ENCODE measurements at places on chromosomes 7 and 10.

- peak; percentile 90 for DNase-seq
Observed at GRCh38 chr10:127145173-127145572, 51.2 kb downstream of the INSYN2A start.

- no peak for DNase-seq
Observed at GRCh38 chr10:44399659-44400451, 15.0 kb upstream of the CXCL12 start.

- no peak for DNase-seq
Observed at GRCh38 chr7:28695300-28696295, 262.5 kb downstream of the TRIL start.

- no peak for DNase-seq
Observed at GRCh38 chr10:98289802-98290209, 21.8 kb upstream of the LOXL4 start.

DNA sequence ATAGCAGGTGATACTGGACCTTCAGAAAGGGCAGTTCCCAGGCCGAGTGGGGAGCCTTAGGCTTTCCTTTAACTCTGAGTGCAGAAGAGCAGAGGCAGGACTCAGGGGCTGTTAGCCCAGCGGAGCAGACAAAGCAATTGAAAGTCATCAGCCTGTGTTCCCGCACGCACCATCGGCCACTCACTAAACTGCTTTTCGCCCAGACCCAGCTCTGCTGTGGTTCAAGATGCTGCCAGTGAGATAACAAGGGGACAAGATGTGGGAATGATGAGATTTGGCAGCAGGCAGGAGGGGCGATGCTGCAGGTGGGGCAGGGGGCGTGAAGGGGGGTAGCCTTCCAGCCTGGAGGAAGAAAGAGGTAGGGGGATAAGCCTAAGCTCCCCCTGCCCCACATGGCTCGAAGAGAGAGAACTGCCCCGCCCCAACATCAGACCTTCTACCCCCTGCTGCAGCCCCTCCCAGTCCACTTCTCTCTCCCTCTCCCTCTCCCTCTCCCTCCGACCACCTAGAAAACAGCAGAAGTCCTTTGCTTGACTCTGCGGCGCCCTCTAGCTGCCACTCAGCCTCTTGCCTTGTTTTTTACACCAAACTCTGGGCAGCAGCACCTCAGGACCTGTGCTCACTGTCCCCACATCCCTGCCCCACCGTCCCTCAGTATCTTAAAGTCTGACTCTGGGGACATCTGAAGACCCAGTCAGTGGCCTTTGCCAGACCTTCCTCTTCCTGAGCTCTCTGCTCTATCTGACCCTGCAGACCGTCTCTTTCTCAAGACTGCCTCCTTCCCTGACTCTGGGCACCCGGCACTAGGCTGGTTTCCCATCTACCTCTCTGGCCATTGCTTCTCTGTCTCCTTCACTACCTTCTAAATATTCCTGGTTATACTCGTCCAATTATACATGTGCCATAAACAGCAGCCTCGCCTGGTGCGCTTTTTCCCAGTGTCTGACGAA is 110.5 kb downstream of the C10orf105 start:
- DNase-seq, result peak; percentile 56

DNA sequence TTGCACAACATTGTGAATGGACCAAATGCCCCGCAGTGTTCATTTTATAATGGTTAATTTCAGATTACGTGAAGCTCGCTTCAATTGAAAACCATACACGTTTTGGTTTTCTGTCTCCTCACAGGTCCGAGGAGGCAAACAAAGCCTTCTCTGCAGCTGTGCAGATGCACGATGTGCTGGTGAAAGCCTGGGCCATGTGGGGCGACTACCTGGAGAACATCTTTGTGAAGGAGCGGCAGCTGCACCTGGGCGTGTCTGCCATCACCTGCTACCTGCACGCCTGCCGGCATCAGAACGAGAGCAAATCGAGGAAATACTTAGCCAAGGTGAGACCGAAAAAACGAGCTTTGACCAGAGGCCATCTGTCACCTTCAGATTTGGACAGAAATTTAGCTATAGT is 110.3 kb downstream of the TRRAP start:
- no peak for DNase-seq

DNA sequence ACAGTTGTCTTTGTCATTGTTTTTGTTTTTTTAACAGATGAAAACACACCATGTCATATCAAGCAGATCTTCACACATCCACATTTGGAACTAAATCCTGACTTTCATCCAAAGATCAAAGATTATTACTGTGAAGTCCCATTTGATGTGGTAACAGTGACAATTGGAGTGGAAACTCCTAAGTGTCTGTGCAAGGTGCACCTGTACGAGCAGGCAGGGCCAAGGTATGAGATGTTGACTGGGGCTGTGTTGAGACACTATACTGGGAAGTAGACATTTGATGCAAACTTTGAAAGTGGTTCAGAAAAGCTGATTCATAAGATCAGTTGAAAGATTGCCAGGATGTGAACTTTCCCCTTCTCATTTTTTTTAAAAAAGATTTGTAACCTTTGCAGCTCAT is 152.3 kb downstream of the CPED1 start:
- no peak for DNase-seq

DNA sequence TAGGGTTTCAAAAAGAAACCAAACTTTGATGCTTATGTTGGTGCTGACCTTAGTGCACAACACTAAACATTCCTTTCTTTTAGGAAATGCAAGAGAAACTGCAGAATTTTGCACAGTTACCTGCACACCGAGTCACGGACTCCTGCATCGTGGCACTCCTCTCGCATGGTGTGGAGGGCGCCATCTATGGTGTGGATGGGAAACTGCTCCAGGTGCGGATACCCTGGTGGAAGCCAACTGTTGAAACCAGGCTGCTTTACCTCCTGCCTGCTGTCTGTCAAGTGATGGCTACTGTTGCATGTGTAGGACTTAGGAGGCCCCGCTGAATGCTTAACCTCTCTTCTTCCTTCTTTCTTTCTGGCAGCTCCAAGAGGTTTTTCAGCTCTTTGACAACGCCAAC is 11.7 kb downstream of the CASP2 start:
- peak; percentile 9 for DNase-seq

DNA sequence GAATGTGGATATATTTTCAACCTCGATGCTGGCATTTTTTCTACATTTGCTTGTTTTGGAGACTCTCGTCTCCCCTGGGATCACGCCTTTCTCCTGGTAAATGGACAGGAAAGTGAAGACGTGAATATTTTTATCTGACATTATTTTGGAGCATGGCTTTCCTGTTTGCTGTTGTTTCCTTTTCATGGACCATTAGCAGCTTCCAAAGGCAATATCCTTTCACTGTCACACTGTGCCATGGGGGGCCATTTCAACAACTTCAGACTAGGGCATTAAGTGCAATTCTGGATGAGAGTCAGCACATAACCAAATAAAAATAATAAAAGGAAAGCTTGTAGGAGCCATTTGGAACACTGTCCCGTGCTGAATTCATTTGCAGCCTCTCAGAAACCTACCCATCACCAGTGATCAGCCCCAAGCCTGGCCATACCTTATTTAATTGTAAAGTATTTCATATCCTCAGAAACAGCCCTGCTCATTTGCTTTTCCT is 75.9 kb upstream of the NEUROD6 start:
- no peak for DNase-seq

DNA sequence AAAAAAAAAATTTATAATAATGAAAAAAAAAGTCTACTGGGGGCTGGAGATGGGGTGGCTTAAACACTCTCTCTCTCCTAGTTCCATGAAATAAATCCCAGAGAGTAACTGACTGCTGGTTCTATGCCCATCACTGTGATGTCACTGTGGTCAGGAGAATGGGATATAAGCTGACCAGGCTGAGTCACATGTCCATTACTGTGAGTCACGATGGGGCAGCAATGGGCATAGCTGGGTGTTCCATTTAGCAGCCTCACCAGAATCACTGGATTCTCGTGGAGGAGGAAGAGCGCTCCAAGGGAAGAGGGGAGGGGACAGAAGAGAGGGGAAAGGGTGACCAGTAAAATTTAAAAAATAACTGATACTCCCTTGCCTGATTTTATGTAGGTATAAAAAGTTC is 37.1 kb downstream of the MASTL start:
- DNase-seq, result peak; percentile 74

GRCh38 chr10:11113156-11113555 is 95.5 kb downstream of the CELF2 start:
- DNase-seq, result no peak

DNA sequence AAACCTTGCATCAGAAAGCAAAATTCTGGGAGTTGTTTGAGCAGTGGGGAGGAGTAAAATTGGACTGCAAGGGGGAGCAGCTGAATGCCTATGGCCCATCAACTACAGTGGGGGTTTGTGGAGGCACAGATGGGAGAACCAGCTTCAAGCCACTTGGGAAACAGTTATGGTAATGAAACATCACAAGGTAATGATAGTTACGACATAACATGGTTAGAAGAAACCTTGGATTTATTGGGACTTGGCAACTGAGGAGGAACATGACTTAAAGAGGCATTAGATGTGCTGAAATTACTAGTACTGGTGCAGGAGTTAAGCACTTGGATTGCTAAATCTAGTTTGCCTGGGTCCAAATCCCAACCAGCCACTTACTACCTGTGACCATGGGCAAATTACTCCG is 868.4 kb downstream of the KCNMA1 start:
- peak; percentile 1 for DNase-seq

All from fibroblast of skin of right biceps (primary cell).